ENCODE measurements at places on chromosomes 1 and 21. TPM values are rescaled to one million over a fixed set of nuclear protein-coding genes. Genes with fewer than 3 reads are reported as not detected.

The DCST1 gene
- not detected for total RNA-seq

The CCDC185 gene
- 0.13 TPM for total RNA-seq

The NGF gene
- total RNA-seq: not detected

The TEX38 gene
- total RNA-seq: not detected

- no peak for DNase-seq
Measured at GRCh38 chr1:208225954-208226937, 17.9 kb downstream of the PLXNA2 start.

- DNase-seq: no peak
Measured at GRCh38 chr1:224785040-224785328, 144.5 kb upstream of the DNAH14 start.

DNA sequence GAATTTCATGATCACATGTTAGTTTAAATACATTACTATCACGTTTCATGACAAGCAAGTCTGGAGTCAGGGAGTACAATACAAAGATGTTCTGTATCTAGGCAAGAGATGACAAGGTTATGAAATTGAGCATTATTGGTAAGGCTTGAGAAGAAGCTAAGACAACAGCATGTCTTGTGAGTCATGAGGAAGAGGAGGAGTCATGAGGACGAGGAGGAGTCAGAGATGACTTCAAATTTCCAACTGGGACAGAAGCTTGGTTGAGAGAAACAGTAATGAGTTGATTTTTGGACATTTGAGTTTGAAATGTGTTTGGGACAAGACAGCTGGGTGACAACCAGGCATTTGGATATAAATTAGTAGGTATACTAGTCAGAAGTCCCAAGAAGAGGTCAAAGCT is 4.3 kb upstream of the UBE2U start:
- DNase-seq: no peak

DNA sequence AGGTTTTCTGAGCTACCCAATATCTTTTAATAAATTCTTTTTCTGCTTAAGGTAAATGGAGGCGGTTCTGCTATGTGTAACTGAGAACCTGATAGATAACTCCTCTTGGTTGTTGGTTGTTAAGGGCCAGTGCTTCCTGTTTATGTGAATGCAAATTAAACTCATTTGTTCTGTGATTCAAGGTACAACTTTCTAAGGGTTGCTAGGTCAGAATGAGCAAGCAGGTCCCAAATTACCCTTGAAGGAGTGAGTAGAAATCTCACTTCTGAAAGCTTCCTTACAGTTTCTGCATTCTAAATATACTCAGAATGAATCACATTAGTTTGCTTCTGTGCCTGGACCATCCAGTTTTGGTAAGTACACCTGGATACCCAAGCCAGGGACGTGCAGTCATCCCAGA is 15.5 kb upstream of the FAM78B start:
- no peak for DNase-seq

GRCh38 chr1:143748906-143749305 is 222.9 kb downstream of the FAM72C start:
- DNase-seq: no peak

GRCh38 chr21:45613881-45614280 is 29.6 kb upstream of the PCBP3 start:
- no peak for DNase-seq

DNA sequence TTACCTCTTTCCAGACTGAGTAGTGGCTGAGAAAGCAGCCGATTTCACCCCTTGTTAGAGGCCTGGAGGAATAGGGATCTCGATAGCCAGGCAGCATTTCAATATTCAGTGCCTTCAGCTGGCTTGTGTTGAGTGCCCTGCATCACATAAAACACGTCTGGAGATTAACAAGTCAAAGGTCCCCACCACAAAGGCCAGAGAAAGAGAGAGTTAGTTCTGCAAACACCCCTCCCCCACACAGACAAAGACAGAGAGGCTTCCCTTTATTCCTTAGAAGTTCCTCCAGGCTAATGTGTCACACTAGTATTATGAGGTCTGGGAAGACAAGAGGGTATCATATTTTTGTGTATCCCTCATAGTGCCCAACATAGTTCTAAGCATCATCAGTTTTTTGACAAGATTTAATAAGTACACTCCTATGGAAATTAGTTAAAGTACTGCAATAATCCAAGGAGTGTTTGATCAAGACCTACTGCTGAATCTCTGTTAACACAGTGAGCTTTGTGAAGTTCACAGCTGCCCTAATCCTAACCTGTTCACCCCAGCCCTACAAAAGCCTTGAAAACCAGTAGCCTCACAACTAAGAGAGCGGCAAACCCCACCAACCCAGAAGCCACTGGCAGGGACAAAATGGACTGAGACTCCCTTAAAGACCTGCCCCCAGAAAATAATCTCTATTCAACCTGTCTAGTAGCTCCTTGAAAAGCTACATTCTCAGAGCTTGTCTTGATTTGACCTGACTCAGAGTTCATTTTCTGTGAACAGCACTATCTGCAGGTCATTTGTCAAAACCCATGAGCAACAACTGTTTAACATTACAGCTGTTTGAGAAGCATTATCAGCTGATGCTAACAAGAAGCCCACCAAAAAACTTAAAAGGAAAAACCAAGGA is 91.9 kb downstream of the COLGALT2 start:
- no peak for DNase-seq

DNA sequence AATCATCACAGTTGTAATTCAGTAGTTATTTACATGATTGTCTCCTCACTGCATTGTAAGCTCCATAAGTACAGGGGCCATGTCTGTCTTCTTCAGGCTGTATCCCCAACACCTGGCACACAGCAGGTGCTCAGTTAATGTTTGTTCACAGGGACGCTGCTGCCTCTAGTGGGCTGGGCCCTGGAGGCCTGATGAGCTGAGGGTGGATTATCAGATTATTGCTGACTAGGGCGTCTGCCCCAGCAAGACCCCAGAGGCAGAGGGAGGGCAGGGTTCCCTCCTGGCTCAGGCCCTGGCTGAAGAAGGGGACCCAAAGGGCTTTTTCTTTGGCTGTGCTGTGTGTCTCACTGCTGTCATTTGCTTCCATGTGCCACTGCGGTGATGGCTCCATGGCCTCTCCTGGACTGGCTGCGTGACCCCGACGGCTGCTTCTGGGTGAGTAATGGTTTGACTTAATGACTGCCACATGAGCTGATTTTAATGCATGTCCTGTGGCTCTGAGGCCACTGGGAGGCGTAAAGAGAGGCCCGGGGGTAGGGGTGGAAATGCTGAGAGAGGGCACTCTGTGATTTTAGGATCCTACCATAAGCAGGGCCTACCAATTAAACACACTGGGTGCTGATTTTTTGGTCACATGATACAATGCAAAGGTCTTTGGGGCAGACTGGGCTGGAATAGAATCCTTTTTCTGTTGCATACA is 20.8 kb upstream of the EPB41 start:
- DNase-seq: no peak

DNA sequence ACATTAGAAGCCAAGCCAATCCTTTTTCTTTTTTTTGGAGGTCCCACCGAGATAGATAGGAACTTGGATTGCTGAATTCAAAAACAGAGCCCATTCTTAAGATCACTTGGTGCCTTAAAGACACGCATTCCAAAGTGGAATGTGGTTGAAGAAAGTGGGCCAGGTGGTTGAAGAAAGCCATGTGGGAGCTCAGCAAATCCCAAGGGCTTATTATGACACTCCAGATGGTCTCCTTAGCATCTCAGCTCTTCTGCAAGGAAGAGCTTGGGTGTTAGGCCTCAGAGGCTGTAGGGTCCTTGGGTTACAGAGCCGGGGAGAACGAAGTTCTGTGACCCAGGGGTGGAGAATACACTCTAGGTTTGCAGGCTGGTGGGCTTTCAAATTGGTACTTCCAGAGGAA is 13.5 kb downstream of the TOR3A start:
- DNase-seq: no peak

GRCh38 chr1:2588661-2589430 is 2.3 kb downstream of the PRXL2B start:
- DNase-seq: no peak

DNA sequence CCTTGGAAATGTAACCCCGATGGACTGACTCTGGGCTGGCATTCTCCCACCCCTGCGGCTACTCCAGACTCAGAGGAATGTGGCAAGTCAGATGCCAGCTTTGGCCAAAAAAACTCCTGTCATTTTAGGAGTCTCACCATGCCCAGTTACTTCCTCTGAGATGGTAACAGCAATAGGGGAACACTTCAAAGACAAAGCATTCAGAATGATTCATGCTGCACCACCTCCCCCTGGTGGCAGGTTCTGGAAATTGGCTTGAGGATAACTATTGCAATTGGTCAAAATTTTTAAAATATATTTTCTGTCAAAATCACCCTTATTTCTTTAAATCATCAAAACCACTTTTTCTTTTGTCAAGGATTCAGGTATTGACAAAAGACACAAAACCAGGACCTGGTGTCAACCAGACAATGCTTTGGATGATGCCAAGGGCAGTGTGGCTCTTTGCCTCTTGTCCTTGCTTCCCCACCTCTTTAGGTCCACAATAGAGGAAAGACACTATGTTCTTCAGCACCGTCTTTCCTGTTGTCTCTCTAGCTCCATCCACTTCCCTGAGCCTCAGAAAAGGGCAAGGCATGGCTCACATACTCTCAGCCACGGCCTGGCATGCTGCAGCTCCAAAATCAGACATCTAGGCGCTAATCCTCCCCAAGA is 9.9 kb upstream of the CDCA8 start:
- DNase-seq: peak; percentile 7

DNA sequence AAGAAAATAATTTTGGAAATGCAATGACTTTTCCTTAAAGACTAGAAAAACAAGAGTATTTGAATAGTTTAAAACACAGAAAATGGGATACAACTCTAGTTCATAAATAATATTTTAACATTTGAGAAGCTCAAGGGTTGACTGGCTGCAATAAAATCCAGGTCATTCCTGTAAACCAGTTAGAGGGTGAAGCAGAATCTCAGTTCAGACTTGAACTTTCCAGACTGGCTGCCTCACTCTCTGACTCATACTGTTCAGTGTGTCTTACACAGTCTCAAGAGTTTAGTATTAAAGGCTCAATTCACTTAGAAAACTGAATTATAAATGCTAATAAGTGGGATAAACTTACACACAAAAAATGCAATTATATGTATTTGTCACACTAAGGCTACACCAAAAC is 89.9 kb downstream of the RAVER2 start:
- no peak for DNase-seq

- no peak for DNase-seq
Measured at GRCh38 chr1:246724731-246725095, 504 bp downstream of the SCCPDH start.

GRCh38 chr1:6871300-6871972 is 86.2 kb downstream of the CAMTA1 start:
- DNase-seq: no peak

- DNase-seq: no peak
Measured at GRCh38 chr21:36762642-36763041, 63.7 kb downstream of the SIM2 start.

- DNase-seq: no peak
Measured at GRCh38 chr1:197911111-197911856, 5.9 kb upstream of the LHX9 start.

GRCh38 chr21:46163380-46163779 is 8.0 kb upstream of the FTCD start:
- DNase-seq: no peak

- no peak for DNase-seq
Measured at GRCh38 chr1:97608272-97608671, 312.6 kb downstream of the DPYD start.

- no peak for DNase-seq
Measured at GRCh38 chr1:5887349-5887970, 104.8 kb downstream of the NPHP4 start.

GRCh38 chr1:150001415-150001814 is 9.1 kb downstream of the OTUD7B start:
- no peak for DNase-seq

DNA sequence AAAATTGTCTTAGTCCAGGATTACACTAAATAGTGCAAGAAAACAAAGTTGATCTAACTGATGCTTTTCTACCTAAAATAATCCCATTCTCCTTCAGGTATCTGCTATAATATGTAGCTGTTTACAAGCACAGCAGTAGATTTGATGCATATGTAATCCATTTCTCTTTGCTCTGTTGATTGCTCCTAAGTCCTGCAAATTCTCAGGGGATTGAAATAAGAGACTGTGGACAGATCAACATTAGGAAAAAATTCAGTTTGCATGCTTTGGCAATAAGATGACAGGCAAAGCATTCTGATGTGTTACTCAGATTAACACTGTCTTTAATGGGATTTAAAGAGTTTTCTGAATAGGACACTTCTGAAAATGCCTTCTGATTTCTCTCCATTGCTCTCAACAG is 34.7 kb downstream of the RNF11 start:
- DNase-seq: no peak

- no peak for DNase-seq
Measured at GRCh38 chr1:36880155-36881067, 153.9 kb downstream of the GRIK3 start.
